ENCODE measurements at places on chromosomes 2 and 18.

DNA sequence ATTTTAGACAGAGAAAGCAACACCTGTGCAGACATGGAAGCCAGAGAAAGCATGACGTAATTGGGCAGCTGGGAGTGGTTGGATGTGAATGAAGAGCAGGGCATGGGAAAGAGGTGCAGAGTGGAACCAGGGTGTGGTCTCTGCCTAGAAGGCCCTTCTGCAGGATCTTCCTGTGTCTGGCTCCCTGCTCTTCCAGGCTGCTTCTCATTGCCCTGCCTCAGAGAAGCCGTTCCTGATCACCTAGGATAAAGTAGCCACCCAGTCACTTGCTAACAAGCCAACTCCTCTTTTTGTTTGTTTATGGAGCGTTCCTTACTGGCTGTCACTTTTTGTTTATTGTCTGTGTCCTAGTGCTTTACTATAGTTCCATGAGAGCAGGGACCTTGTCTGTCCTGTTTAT is 28.5 kb downstream of the GALNT1 start:
- no peak for DNase-seq

DNA sequence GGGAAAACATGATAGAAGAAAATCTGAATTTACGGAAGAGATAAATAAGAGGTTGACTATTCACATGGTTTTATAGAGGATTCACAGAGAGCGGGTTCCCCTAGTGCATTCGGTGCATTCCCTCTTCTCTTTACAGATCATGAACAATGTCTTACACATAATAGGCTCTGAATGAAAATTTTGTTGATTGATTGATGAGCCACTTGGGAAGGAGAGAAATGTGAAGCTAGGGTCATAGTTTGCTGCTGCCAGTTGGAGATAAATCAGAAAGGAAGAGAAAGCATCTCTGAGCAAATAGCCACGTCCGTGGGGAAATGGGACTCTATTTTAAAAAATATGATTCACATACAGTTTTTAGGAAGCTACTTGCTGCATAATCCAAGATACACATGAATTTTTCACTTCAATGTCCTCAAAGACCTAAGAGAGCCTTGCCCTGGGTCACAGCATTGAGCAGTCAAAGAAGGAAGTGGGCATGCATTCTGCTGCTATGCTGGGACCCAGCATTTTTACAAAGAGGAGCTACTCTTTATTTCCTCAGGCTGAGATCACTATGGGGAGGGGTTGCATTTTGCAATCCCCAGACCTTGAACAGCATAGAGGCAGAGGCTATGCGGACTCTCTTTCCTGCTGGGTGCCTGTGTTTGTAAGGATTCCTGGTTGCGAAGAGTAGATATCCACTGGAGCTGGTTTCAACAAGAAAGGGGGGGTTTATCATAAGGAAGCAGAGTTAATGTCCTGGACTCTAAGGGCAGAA is 395.3 kb downstream of the TSN start:
- no peak for DNase-seq

DNA sequence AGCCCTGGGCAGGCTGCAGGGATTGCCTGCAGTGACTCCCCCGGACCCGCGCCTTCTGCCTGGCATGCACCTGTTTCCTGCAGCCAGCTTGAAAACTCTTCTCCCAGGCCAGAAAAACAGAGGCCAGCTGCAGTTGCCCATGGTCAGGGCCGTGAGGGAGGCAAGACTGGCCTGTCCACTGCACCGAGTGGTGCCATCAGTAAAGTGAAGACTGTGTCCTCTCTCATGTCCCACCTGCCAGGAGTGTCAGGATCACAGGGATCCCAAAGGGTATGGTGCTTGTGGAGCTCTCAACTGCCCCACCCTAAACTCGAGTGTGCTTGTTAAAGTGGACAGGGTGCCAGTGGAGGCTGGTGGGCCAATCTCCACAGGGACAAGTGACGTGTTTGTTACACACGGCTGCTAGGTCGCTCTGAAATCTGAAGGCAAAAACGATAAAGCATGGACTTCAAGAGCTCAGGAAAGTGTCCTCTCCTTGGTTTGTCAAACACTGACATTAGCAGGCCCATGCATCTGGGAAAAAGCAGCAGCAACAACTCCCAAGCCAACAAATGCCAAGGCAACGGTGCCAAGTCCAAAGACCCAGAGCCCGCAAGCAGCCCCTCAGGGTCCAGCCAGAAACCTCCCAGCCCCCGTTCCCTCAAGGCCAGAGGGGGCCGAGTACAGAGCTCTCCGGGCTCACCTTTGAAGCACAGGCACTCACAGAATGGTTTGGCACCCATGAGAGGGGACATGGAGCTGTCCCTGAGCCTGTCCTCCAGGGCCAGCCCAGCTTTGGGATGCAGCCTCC is 213.2 kb downstream of the HDAC4 start:
- DNase-seq, result no peak

DNA sequence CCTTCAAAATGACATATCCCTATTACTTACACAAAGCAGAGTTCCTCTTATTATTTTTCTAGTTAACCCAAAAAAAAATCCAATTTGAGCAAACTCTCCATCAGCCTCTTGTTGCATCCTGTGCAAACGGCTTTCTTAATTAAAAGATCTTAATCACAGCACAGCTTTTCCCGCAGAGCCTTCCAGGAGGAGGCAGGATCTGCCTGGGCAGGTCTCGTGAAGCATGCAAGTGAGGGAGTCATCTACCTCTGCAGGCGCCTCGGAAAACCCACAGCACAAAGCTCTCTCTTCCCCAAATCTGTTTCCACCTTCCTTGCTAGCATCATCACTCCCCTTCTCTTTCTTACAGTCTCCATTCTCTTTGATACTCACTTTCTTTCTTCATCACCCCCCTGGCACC is 100.4 kb downstream of the EN1 start:
- no peak for DNase-seq

DNA sequence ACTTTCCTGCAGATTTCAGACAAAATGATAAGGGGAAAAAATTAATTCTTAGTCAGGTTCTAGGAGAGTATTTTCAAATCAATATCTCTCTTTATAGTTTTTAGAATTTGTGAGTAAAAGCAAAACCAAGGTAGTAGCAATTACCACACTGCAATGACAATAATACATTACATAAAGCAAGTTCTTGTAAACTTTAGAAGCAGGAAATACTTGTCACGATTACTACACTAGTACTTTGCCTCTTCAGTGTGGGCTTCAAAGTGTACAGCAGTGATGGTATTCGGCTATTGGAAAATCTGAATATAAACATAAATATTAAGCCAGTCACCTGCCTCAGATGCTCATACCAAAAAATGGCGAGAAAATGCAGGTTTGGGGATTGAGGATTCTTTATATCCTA is 81.0 kb downstream of the ALPK2 start:
- DNase-seq, result peak; percentile 10

DNA sequence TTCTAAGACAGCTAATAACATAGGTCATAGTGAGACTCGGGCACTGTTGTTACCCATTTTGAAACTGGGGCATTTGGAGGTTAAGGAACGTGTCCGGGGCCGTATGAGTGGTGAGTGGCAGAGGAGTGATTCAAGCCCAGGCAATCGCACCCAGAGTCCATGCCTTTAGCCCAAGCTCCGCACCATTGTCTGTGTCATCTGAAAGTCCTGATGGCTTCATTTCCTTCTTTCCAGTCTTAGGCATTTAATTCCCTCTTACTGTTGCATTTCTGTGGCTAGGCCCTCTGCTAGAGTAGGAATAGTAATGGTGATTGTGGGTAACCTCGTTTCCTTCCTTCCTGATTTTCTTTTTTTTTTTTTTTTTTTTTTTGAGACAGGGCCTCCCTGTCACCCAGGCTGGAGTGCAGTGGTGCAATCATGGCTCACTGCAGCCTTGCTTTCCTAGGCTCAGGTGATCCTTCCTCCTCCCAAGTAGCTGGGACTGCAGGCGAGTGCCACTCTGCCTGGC is 49.8 kb upstream of the ASB1 start:
- DNase-seq, result no peak

DNA sequence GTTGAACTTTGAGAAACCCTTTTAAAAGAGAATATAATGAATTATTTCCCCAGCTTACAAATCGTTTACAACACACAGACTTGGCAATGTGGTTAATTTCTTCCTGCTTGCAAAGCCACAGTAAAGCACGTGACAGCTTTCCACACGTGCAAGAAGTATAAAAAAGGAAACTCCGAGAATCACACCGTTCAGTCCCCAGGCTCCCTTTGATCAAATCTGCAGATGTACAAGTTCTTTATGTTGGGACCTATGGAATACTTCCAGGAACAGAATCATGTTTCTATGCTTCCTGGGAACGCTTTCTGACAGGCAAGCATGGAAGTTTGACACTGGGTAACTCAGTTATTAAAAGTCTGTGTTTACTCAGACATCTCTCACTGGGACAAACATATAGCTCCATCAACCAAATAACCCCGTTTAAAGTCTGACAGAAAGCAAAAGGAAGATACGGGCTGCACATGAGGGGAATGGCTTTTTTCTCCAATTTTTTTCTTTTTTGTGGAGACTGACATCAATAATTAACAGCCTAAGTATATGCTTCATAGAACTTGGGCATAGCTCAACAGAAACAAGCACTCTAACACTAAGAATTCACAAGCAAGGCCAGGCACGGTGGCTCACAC is 134.8 kb downstream of the EIPR1 start:
- DNase-seq, result peak; percentile 61

- peak; percentile 76 for DNase-seq
These were observed 2.1 kb upstream of the CXCR1 start for GRCh38 chr2:218168635-218169462.

DNA sequence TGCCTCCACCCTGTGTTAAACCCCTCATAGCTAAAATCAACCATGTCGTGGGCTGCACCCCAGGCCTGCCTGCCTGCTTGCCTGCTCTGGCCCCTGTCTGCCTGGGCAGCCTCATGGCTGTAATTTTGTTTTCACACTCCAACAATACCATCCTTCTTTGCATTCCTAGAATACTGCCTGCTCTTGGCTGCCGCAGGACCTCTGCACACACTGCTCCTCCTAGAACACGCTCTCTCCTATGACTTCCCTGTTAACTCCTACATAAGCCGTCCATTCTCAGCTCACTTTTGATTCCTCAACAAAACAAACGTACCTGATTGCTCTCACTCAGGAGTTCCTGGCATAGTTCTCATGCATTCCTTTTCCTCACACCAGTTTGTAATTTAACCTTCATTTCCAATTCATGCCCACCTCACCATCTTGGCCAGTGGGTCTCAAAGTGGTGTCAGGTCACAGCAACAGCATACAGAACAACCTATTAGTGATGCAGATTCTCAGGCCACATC is 2.5 kb downstream of the UXS1 start:
- DNase-seq, result no peak

GRCh38 chr2:194750926-194751325 is 906.1 kb upstream of the SLC39A10 start:
- no peak for DNase-seq

GRCh38 chr2:112749755-112750559 is 14.5 kb downstream of the CKAP2L start:
- DNase-seq, result peak; percentile 85

DNA sequence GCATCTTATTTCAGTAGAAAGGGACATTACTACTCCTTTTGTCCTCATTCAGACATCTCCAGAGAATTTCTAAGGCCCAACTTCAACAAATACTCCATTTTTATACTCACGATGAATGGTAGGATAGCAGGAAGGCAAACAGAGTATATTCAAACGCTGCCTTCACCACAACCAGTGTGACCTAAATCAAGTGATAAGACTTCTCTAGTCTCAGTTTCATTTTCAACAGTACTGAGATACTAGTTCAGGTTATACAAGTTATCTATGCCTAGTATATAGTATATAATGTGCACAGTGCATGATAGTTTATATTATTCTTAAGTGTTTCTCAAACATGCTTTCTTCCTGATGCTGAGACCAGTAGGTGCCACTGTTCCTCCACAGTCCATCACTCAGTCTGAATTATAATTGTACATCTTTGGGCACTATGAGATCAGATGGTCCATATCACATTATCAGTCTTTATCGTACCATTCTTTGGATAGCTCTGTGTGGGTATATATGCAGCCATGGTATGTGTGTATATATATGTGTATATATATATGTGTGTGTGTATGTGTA is 66.3 kb upstream of the RPE start:
- DNase-seq, result no peak

GRCh38 chr2:174777347-174778084 is 13.2 kb upstream of the CHRNA1 start:
- no peak for DNase-seq

DNA sequence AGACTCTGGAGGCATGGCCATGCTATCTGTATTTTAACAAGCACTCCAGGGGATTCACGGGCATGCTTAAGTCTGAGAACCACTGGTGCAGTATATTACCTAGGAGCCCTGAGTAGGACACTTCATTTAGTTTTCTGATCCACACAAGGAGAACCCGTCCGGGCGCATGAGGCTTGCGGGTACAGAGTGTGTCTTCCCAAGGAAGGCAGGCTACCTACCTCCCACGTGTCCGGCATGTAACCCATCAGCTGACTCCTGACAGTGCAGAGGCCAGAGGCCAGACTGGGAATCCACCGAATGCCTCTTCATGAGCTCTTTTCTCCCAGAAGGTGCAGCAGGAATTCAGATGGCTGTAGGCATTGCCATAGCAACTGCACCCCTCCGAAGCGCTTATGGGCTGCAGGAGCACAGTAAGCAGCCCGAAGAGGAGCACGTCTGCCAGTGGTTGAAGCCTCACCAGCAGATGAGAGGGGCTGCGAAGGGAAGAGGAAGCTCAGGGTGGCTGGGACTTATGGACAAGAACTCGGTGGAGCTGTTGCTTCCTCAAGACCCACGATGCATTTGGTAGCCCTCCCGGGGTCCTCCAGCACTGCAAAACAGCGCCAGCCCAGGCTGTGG is 33.8 kb upstream of the DNMT3A start:
- DNase-seq, result no peak

DNA sequence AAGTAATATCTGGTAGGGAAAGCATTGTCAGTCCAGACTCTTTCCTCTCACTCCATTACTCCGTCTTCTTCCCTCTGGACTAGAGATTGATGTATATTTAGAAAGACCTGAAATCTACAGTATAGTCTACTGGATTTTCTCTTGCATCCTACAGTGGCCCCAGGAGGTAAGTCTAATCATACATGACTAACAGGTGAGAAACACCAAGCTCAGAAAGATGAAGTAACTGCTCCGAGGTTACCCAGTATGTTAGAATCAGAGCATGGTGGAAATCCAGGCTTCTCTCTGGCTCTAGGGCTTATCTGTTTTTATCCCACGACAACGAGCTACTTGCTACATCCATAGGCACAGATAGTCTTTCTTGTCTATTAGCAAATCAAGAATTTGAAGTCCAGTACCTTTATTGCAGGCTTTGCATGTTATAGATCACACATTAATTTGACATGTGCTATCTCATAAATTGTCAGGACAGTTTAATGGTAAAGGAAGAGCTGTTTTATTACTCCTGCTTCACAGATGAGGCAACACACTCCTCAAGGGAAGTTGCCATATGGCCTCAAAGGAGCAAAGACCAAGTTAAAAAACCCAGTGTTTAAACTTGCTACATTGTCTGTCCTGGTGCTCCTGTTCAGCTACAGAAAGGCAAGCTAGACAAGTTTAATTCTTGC is 484.3 kb downstream of the THSD7B start:
- DNase-seq, result no peak

GRCh38 chr18:74375999-74376398 is 60.4 kb downstream of the C18orf63 start:
- no peak for DNase-seq

- DNase-seq, result no peak
These were observed 155.0 kb upstream of the SERTAD2 start for GRCh38 chr2:64808754-64809153.

- DNase-seq, result no peak
These were observed 32.7 kb upstream of the DPP4 start for GRCh38 chr2:162106746-162107145.

GRCh38 chr2:69017080-69017479 is 4.1 kb downstream of the ANTXR1 start:
- no peak for DNase-seq

All from CD4-positive, alpha-beta T cell treated with Interleukin-4 for 1 hour (primary cell).